ENCODE measurements at places on chromosomes 6 and 20.

GRCh38 chr20:17860301-17861197 lies 108.0 kb downstream of the SNX5 start:
- no peak for DNase-seq

GRCh38 chr6:128461501-128461900 lies 58.9 kb downstream of the PTPRK start:
- DNase-seq: no peak

GRCh38 chr6:55836945-55837344 lies 38.4 kb downstream of the BMP5 start:
- no peak for DNase-seq

DNA sequence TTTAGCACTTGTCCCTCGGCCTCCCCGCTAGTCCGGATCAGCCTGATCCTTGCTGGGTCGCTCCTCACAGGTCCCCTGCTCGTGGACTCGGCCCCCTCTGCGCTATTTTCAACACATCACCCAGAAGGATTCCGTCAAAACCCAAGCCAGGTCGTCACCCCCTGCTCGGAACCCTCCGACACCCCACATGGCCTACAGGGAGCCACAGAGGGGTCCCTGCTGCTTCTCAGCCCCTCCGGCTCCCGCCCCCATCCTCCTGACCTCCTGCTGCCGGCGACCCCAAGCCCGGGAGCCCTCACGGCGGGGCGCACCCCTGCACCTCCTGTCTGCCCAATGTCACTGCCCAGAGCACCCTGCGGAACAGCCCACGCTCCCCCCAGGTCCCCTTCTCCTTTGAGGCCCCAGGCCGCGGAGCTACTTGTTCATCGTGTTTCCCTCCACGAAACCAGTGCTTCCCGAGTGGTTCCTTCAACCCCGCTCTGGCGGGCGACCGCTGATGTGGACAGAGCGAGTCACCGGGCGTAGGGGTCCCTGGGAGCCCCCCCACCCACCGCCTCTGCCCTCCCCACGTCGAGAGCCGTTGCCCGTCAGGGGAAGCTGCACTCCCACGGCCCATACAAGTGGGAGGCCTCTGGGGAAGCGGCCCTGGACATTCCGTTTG lies 638 bp upstream of the MYL9 start:
- no peak for DNase-seq

DNA sequence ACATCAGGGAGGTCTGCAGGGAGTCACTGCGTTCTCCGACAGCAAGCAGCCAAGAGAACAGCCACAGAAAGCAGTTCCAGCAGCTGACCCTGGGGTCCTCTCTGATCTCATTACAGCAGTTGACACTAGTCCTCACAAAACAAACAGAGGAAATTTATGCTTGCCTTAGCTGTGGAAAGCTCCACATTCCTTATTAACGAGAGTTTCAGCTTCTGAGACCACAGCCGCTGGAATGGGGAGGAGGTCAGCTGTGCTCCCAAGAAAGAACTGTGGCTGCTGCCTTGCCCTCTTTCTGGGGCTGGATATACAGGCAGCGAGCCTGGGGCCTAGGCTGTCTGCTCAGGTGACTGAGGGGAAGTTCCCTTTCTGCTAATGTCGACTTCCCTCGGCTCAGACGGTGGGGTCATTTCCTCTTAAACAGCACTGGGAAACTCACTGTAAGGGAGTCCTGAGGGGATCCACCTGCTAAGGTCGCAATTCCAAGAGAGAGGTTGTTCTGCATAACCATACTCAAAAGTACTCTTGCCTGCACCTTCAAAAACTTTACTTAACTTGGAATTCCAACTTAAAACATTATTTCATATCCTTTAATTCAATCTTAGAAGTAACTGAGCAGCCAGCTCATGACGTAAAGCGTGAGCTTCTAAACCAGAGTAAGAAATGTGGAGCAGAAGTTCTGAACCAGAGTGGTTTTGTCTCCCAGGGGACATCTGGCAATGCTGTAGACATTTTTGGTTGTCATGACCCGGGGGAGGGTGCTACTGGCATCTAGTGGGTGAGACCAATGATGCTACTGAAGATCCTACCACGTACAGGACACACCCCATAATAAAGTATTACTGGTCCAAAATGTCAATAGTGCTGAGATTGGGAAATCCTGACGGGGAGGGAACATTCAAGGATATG lies 80.3 kb downstream of the BACH2 start:
- DNase-seq: no peak

DNA sequence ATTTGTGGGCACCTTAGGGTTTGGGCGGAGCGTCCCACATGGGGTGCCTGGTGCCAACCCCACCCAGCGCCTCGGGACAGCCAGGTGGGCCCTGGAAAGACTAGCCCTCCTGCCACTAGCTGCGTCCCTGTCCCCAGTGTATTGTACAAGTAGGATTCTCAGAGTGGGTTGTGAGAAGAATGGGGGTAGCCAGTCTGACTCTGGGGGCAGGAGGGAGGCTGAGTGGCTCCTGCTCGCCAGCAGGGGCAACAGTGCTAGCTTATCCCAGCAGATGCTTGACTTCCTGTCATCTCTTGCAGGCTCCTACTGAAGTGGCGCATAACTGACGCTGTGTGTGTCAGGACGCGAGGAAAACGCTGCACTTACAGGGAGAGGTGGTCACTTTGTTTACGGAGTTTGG lies 9.3 kb downstream of the PSMA7 start:
- no peak for DNase-seq

GRCh38 chr20:53867741-53868351 lies 202.5 kb downstream of the BCAS1 start:
- DNase-seq: no peak

DNA sequence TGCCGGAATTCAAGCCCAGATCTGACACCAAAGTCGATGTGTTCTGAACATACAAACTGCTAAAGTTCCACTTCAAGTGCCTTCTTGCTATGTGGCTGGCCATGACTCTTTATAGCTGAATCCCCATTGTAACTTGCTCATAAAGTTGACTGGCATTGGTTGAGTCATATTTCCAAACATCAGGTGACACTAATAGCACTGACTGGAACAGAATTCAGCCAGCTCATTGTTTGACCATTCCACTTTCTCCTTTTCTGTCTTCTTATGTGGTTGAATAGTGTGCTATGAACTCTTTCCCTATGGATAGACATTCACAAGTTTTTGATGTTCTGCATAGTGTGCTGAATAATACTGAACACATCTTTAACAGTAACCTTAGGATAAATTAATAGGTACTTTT lies 266.2 kb upstream of the ZFP64 start:
- DNase-seq: no peak

DNA sequence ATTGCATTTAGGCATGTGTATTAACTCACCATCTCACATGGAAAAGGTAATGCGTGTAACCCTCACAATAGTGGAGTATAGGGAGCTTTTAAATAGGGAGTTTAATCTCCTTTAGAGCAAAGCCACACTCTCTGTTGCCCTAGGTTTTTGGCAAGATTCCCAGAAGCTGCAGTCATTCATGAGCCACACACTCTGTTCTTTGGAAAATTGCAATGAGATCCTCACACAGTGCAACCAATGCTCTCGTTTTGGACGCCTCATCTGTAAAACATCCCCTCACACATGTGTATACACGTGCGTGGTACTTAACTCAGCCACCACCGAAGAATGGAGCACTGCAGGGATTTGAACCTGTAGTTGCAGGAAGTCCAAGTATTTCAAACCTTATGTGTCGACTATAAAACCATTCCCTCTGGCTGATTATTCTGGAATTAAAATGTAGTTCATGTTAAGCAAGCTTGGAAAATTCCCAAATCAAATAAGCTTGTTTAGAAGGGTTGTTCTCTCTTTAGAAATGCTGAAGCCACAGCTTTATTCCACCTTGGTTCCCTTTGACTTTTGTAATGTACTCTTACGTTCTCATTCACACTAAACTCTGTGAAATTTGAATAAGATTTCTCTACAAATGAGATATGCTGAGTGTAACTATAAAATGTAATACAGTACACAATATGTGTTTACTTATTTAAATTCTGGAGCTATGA lies 489.8 kb upstream of the MANEA start:
- no peak for DNase-seq

DNA sequence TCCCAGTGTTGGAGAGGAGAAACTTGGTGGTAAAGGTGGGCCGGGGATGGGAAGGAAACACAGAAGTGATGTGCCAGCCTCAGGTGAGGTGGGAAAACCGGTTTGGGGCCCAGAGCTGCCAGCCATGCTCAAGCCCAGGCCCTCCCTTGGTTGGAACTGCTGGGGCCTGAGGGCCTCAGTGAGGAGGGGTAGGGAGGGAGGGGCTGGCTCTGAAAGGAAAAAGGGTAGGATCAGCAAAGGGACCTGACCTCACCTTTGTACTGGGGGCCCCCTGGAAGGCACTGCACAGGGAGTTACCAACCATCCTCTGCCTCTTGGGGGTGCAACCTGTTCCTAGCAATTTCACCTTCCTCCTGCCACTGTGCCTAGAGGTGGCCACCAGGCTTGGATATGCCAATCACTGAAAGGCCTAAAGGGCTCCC lies 1.8 kb upstream of the SPEF1 start:
- no peak for DNase-seq

GRCh38 chr6:15355683-15356099 lies 109.8 kb downstream of the JARID2 start:
- DNase-seq: no peak

DNA sequence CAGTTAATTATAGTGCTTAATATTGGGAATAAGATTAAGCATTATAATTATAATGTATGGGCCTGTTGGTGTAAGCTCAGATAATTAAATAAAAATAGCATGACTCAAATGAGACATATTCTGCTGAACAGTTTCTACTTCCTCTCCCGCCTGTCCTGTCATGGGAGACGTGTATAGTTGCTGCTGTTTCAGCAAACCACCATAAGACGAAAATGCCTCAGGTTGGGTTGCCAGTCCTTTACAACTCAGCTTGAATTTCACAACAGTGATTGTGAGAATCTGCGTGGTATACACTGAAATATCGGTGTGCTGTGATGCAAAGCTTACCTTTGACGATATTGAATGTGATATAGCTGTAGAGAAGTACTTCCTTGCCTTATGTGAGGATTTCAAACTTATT lies 99.5 kb downstream of the POPDC3 start:
- DNase-seq: no peak

DNA sequence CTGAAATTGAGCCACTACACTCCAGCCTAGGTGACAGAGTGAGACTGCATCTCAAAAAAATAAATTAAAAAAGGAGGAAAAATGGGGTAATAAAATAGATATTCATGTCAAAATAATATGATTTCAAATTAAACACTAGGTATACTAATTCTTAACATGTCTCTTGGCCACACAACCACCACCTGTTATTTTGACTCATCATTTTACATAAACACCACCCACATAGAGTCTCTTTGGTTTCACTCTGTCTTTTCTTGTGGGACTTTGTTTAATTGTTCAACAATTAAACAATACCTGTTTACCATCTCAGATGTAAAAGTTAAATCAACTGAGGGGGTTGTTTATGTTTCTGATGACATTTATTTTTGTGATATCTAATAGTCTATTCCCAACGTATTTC lies 476.8 kb upstream of the ADGRB3 start:
- no peak for DNase-seq

DNA sequence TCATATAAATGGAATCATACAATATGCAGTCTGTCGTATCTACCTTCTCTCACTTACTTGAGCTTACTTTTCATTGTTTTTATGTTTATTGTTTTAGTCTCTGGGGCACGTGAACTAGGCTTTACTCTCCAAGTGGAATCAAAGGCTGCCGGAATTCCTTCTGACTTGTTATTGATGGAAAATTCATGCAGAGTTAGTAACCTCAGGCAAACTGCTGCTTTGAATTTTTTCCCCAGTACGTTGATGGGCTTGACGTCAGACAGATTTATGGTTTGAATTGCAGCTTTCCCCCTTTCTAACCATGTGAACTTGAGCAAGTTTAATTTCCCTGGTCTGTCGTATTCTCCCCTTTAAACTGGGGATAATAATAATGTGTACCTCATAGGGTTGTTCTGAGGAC lies 68.6 kb downstream of the ZDHHC14 start:
- no peak for DNase-seq

DNA sequence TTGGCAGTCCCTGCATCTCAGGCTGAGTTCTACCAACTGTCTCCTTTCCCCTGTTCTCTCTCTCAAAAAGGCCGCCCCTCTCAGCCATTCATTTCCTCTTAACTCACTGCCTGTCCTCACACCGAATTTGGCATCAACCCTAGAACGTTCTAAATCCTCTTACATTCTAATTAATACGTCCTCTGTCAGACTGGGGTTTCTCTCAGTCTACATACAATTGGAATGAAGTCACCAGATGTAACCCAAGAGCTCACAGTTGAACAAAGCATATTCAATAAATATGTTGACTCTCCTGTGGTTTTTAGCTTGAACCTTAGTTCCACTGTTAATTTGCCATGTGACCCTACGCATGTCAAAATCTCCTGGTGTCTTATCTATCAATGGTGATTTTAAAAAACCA lies 269.6 kb downstream of the CLIC5 start:
- no peak for DNase-seq

DNA sequence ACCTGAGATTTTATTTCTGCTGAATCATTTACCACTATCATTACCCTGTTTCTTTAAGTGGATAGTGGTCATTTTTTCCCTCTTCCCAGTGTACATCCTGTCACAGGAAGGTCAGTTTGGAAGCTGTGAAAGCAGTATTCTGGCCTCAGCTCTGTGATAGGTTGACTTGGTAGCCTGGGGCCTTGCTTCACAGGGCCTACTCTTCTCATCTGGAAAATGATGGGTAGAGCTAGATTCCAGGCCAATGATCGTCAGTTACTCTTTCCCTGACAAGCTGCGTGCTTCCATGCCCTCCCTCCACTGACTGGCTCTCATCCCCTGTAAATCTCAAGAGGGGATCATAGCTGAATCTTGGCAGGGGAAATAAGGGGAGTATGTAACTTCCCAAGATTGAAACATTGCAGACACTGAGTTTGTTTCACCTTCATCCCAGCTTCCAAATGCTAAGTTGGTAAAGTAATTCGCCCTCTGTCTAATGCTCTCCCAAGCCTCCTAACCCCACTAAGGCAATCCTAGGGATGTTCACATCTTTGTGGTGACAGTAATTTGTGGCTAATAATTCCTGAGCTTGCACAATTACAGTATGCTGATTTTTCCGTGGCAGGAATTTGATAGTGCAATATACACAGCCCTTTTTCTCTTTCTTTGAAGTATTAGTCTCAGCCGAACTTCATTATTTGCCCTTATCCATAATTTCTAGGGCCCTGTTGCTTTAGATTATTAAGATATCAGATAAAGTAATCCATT lies 51.2 kb downstream of the VAPB start:
- DNase-seq: no peak

GRCh38 chr6:87706187-87706966 lies 4.3 kb upstream of the AKIRIN2 start:
- DNase-seq: no peak

- DNase-seq: no peak
Observed at GRCh38 chr6:32637219-32637880, at the start of gene HLA-DQA1. HLA-DQA1 (plus strand) TSS chr6:32637406; CDS start chr6:32637459, 53 bp downstream.

- no peak for DNase-seq
Observed at GRCh38 chr6:87264481-87264880, 57.9 kb upstream of the SMIM8 start.

DNA sequence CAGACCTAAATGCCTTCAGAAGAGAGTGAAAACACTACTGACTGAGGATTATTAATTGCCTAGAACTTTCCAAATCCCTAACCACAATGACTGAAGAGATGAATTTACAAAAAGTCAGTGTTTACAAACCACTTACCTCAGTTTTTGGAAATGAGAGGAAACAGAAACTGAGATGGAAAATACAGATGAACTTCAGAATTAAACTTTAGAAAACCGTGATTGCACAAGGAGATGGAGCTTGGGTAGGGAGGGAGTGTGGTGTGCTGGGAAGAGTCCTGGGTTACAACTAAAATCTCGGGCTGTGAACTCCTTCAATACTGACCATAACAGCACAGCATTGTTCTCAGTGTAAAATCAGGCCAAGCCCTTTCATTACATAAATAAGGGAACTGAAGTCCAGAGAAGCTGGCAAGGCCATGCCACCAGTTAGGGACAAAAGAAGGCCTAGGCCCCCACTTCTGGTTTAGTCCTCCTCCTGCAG lies 4.0 kb downstream of the ELMO2 start:
- DNase-seq: no peak

All from activated CD8-positive, alpha-beta memory T cell treated with anti-CD3 and anti-CD28 coated beads for 24 hours (primary cell).